Right renal pelvis (tissue), 4 donors: ENCODE measurements at places on chromosomes 7 and 10. TPM values are rescaled to one million over a fixed set of nuclear protein-coding genes. Genes with fewer than 3 reads are reported as not detected.

- no peak for DNase-seq
Observed at GRCh38 chr10:14625765-14626525, 148.8 kb downstream of the FAM107B start.

GRCh38 chr10:106440767-106441166 is 723.7 kb downstream of the SORCS1 start:
- DNase-seq, result no peak

- peak; percentile 20 for DNase-seq
Observed at GRCh38 chr7:43906331-43907010, at the start of gene URGCP. Gene URGCP, minus strand, starts transcription at chr7:43906596. Its CDS starts 21 bp downstream, at chr7:43906575.

- DNase-seq, result no peak
Observed at GRCh38 chr10:121091961-121092719, 241.0 kb downstream of the WDR11 start.

- DNase-seq, result no peak
Observed at GRCh38 chr7:14233076-14233867, 243.8 kb upstream of the ETV1 start.

The CLRN3 gene
- polyA plus RNA-seq, result 24.1 TPM

The CYP2E1 gene
- 2.0 TPM for polyA plus RNA-seq

The C7orf25 gene
- polyA plus RNA-seq, result 5.3 TPM

- no peak for DNase-seq
Observed at GRCh38 chr7:17709599-17709998, 230.7 kb downstream of the SNX13 start.

- DNase-seq, result no peak
Observed at GRCh38 chr10:184911-185310, 49.7 kb downstream of the ZMYND11 start.

The CACNB2 gene
- 3.0 TPM for polyA plus RNA-seq

- DNase-seq, result no peak
Observed at GRCh38 chr7:22698767-22699166, 28.2 kb upstream of the IL6 start.

GRCh38 chr10:3110782-3111620 is 43.7 kb downstream of the PFKP start:
- DNase-seq, result no peak

DNA sequence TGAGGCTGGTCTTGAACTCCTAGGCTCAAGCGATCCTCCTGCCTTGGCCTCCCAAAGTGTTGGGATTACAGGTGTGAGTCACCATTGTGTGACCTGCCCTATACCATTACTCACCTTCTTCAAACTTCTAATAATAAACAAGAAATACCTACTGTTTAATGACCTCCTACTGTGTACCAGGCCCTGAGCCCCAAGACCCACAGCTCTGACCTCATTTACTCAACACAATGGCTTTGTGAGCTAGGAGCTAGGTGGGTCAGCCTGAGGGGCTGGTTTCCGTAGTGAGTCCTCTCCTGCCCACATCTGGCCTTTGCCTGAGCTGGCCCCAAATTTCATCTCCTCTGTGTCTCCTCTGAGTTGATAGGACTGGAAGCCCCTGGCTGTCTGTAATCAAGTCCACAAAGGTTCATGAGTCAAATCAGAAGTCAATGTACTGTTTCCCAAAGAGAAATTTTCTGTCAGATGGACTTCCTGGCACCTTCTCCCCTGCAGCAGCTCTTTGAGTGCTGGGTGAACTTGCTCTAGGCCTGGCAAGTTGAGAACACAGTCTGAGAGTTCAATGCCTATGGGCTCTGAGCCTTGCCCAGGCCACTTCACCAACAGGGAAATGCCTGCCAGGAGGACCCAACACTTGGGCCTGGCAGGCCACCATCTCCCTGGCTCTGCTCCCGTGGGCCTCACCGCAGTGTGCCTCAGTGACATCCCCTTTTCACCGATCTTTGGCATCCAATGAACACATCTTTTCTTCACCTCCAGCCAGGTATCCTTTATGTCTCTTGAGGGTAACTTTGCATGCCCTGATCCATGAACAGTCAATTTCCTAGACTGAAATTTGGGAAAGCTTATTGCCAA is 24.0 kb downstream of the NEURL1 start:
- no peak for DNase-seq

DNA sequence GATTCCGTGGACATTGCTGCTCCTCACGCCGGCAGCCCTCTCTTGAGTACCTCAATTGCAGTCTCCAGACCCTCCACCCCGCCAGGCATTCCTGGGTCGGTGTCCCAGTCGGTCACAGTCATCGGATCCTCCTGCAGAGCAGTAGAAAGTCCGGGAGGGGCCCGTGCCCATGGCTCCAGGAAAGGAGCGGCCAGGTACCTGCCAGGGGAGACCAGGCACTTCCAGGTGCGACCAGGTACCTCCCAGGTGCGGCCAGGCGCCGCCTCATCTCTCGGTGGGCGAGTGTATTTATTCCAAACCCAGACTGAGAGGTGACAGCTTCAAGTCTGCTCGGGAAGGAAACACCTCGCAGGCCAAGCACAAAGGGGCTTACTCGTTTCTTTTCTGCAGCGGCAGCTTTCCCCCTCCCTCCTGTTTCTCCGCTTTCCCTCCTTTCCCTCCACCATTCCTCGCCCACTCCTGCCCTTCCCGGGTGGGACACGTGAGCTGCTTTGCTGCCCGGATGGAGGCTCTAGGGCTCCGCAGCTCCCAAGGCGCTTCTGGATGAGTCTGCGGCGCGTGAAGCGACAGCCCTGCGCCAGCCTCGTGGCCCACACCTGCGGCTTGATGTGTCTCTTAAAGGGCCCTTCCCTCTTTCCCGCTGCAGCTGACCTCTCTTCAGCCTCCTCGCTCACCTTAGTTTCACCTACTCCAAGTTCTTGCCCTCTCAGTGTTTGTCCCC is 39.4 kb upstream of the AGK start:
- no peak for DNase-seq

The ETV1 gene
- polyA plus RNA-seq, result 31.9 TPM

The SPDYE8 gene
- 0.15 TPM for polyA plus RNA-seq

- no peak for DNase-seq
Observed at GRCh38 chr10:87685832-87686574, 26.3 kb downstream of the PAPSS2 start.

The ELN gene
- 73.5 TPM for polyA plus RNA-seq

The SPDYE2 gene
- polyA plus RNA-seq, result 2.1 TPM
